Activated CD4-positive, alpha-beta T cell treated with anti-CD3 and anti-CD28 coated beads for 48 hours (primary cell): ENCODE measurements at places on chromosomes 4 and X.

DNA sequence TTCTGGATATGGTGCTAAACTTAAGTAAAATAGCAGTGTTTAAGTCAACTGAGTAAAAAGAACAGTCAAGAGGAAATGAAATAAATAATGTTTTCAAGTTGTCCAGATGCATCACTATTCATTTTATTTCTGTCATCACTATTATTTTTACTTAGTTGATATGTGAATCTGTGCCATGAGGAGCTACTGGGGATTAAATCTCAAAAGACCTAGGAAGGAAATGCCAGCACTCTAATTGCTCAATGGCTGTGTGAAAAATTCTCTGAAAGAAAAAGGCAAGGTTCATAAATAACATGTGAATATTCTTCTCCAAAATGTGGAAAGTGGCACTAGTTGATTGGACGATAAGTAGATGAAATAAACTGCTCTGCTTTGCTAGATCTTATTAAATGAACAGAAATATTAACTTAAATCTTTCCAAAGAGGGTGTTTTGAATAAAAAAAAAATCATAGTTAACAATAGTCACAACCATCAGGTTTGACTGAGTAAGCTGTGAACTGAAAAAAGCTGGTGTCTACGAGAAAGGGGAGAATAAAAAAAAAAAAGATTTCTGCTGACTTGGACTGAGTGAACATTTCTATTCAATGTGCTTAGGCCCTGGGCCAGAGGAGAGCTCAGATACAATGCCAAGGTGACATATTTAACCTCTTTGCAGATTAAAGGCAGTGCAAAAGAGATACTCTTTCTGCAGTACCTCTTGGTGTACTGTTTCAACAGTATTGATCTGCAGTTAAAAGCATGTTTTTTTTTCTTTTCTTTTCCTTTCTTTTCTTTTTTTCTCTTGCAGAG, 1.6 kb downstream of the SPARCL1 start:
- DNase-seq: no peak

DNA sequence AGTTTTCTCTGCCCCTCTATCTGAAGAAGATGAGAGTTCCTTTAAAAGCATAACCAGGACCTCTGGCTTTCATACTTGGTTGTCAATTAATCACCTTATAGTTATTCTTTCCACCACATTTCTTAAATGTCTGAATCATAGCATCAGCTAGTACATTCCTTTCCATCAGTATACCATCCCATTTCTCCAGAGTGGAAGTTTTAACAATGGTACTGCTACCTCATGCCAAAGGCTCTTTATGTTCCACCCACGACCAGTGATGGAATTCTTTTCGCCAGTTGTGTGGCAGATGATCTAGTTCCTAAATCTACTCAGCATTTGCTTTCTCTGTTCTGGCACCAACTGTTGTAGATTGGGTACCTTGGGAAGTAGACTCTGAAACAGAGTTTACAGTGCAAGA, 379.8 kb downstream of the ZNF674 start:
- no peak for DNase-seq

- no peak for DNase-seq
These were observed 77.5 kb upstream of the INPP4B start for GRCh38 chr4:142923619-142924018.

- DNase-seq: no peak
These were observed 238.1 kb downstream of the SPOCK3 start for GRCh38 chr4:166996216-166996615.
